Stimulated activated naive CD8-positive, alpha-beta T cell treated with anti-CD3 and anti-CD28 coated beads, Interleukin-15, amount 100 ng/mL, for 72 hours (primary cell): ENCODE measurements at places on chromosomes 12 and 14.

DNA sequence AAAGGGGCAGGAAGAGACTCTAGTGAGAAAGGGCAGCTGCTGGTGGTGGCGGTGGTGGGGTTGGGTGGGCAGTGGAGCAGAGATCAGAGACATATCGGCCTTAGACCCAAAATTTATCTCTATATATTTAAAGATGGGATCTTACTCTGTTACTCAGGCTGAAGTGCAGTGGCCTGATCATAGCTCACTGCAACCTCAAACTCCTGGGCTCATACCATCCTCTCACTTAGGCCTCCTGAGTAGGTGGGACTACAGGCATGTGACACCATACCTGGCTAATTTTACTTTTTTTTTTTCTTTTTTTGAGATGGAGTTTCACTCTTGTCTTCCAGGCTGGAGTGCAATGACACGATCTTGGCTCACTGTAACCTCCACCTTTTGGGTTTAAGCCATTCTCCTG lies 18.6 kb upstream of the ITGA5 start:
- DNase-seq: no peak

- DNase-seq: no peak
These were observed 48.4 kb downstream of the LTBP2 start for GRCh38 chr14:74563586-74564159.

- DNase-seq: no peak
These were observed 103.9 kb upstream of the TMEM132D start for GRCh38 chr12:130007771-130008170.

DNA sequence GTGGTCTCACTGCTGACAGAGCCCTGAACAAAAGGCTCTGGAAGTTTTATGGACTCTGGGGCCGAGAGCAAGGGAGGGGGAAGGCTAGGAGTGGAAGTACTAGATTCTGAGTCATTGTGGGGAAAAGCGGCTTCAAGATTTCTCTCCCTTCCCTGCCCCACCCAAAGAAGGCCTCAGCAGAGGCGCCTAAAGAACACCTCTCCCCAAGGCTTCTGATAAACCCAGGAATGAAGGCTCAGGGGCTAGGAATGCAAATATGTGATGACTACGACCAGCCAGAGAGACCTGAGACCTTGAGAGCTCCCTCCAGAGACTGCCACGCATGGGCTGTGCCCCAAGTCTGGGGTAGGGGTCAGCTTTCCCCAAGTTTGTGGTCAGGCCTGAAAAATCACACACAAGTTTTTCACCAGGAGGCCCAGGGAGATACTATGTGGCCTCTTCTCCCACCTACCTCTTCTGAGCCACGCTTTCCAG lies 130.7 kb upstream of the HIF1A start:
- DNase-seq: no peak

DNA sequence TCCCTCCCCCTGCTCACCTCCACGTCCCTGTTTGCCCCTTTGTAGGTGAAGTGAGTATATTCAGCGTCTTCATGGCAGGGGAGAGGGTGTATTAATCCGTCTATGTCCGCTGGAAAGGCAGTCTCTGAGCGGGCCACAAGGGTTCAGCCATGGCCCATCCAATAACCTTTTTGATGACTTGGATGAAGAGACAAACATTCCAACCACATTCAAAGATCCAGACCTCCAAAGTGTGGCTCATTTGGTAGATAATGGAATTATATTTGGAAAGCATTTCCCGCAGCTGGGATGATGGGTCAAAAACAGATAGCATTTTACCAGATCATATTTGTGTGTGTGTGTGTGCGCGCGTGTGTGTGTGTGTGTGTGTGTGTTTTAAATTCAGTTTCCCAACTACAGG lies 345.9 kb downstream of the DPF3 start:
- DNase-seq: no peak

DNA sequence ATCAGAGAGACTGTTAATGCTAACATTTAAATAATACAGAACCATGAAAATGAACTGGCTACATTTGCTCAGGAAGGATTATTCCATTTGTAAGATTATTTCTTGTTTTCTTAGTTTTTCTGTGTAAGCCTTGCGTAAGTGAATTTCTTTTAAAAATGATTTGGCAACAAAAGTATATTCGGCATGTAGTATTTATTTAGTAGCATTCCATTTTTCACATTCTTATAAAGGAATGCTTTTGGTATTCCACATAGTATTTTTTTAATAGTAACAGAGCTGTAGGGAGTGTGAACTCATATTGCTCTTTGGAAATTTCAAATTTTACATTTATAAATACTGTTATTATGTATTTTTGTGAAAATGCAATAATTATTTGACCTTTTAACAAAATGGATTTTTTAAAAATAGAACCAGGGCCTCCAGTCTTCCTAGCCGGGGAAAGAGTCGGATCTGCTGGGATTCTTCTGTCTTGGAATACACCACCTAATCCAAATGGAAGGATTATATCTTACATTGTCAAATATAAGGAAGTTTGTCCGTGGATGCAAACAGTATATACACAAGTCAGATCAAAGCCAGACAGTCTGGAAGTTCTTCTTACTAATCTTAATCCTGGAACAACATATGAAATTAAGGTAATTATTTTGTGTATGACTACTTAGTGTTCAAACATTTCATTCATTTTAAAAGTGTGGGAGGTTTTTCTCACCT lies 1.2 kb downstream of the PTPRQ start:
- DNase-seq: no peak

DNA sequence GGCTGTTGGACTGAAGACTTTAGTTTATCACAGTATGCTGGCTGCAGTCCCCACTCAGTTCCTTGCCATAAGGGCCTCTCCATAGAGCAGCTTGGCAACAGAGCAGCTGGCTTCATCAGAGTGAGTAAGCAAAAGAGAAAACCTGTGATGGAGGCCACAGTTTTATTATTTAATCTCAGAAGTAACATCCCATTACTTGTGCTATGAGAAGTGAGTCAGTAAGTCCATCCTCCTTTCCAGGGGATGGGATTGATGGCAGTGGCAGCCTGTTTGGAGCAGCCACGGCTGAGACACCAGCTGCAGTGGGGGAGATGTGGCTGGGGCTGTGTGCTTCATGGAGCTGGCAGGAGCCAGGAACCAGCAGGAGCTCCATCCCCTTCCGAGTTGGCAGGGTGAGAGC lies 138.5 kb upstream of the SRRM4 start:
- DNase-seq: no peak

DNA sequence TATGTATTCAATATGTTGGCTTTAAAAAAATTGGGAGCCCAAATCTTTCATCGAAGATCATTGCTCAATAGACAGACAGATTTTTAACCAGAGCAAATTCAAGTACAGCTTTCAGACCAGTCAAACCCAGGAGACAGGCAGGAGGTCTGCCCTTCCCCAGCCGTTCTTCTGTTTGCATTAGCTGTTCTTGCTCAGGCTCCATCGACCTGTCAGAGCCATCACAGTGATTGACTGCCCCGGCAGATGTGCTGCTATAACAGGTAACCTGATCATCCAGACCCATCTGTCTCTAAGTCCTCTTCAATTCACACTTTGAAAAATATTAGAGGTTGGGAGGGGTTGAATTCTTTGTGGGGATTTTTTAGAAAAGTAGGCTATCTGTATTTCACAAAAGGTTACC lies 453.5 kb downstream of the FOXG1 start:
- DNase-seq: no peak

DNA sequence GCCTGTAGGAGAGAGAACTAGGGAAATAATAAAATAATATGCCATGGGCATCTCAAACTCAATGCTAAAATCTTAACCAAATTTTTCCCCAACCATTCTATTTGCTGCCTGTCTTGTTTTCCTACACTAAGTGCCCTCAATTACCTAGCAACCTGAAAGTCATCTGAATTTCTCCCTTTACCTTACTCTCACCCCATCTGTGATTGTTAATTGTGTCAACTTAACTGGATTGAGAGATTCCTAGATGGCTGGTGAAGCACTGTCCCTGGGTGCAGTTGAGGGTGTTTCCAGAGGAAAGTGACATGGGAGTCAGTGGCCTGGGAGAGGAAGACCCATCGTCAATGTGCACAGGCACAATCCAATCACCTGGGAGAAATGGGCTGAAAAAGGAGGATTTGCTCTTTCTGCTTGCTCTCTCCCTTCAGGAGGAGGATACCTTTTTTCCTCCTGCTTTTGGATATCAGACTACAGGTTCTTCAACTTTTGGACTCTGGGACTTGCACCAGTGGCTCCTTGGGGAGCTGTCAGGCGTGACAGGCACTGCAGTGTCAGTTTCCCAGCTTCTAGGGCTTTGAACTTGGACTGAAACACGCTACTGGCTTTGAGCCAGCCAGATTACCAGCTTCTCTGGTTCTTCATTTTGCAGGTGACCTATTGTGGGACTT lies 100.1 kb downstream of the PPP1R12A start:
- DNase-seq: no peak

DNA sequence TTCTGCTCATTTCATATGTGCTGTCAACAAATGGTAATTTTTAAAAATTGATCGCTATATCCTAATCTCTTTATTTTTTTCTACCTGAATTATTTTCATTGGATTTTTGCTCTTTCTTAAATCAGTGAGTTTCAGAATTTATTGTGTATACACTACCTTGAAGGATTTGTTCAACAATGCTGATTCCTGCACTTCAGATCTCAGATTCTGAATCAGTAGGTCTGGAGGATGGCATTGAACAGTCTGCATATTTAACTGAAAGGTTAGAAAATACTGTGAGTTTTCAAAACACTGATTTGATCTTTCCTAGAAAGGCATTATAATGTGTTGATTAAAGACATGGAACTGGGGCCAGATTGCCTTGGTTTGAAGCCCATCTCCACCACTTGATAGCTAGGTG lies 1.6 kb downstream of the G2E3 start:
- no peak for DNase-seq

- DNase-seq: no peak
These were observed 117.6 kb downstream of the CMAS start for GRCh38 chr12:22163594-22163993.

DNA sequence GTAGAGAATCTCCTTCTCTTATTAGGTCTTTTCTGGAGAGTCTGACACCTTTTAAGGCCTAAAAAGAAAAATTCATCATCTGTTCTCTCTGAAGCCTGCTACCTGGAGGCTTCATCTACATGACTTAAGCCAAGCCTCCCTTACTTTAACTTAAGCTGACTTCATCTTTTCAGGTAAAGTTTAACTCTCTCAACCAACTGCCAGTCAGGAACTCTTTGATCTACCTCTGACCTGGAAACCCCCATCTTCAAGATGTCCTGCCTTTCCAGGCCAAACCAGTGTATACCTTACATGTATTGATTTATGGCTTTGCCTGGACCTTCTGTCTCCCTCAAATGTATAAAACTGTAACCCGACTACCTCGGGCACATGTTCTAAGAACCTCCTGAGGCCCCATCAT lies 17.5 kb downstream of the GSTZ1 start:
- no peak for DNase-seq

DNA sequence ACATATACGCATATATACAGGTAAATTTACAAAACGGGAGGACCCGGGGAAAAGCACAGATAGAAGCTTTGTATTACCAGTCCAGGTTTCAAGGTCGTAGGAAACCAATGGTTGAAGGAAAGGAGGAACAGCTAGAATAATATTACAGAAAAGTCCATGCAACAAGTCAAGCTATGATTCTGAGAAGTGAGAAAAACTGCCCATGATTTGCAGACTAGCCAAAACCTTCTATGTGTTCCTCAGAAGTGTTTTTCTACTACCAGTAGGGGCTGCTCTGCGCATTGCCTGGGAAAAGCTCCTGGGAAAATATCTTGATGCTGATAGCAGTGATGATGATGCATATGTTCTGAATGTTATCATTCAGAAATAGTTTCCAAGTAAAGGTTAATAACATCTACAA lies 2.2 kb downstream of the PDZRN4 start:
- DNase-seq: no peak

DNA sequence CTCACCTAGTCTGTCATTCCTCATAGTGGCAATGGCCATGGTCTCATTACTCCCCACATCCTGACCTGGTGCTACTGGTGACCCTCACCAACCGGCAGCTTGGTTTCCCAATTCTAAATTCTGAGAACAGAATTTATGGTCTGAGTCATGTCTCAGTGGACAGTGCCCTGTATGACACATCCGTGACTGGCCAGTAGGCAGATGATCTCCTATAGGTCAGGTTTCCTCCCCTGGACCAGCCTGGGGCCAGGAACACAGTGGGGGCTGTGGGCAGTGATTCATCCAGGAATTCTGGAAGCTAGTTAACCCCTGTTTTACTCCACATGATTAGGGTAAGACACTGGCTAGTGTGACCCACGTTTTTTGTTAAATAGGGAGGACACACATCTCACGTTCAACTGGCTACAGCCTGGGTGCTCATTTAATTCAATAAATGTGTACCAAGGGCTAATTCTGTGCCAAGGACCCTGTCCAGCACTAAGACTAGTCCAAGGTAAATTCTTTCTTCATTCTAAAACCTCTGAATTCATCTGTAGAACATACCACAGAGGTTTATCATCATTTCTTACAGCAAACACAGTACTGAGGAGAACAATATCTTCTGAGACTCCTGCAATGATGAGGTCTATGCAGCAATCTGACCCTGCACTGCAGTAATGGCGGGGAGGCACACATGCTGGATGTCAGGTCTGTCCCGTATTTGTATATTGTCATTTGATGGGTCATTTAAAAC lies 249.6 kb upstream of the TBX3 start:
- DNase-seq: no peak

DNA sequence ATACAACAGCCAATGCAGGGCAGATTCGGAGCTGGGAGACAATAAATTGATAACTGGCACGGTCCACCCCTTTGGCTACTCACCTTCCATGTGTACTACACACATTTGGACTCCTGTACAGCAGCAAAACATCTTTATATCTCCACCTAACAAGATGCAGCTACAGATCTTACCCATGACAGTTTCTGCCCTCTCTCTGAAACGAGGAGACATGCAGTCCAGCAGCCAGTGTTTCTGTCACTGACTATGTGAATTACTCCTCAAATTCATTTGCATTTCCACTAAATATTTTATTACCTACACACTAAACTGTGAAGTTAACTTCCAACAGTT lies 58.7 kb upstream of the BEGAIN start:
- DNase-seq: no peak

- no peak for DNase-seq
These were observed 5.9 kb downstream of the MMP17 start for GRCh38 chr12:131833896-131834641.
